Activated naive CD4-positive, alpha-beta T cell (primary cell): ENCODE measurements at places on chromosomes 7 and 10.

- no peak for DNase-seq
Measured at GRCh38 chr10:113736576-113736975, 14.9 kb upstream of the PLEKHS1 start.

DNA sequence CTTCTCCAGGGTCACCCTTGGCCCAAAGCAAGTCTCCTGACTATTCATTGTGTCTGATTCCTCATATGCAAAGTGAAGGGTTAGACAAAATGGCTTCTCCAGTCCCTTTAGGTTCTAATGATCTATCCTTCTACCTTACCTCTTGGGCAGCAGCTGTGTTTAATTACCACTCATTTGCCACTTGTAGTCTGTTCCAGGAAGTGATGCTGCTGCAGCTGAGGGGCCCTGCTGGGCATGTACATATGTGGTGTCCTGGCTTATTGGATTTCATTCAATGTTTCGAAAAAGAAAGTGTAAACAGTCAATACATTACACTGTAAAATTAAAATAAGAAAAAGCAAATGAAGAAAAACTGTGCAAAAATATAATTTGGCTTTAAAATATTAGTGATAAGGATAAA lies 36.6 kb downstream of the SCIN start:
- no peak for DNase-seq

DNA sequence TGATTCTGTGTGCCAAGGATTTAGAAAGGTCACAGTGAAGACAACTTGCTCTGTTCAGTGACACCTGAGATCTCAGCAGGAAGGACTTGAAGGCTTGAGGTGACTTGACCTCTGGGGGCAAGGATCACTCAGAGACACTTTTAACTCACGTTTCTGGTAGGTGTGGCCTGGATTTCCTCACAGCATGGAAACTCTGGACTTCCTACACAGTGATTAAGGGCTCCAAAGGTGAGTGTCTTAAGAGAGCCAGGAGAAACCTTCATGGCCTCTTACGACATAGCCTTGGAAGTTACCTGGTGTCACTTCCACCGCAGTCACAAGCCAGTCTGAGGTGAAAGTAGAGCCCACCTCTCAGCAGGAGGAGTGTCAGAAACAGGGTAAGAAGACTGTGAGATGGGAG lies 38.1 kb upstream of the ADO start:
- no peak for DNase-seq

GRCh38 chr7:68706291-68706690 lies 892.0 kb upstream of the AUTS2 start:
- DNase-seq, result no peak

DNA sequence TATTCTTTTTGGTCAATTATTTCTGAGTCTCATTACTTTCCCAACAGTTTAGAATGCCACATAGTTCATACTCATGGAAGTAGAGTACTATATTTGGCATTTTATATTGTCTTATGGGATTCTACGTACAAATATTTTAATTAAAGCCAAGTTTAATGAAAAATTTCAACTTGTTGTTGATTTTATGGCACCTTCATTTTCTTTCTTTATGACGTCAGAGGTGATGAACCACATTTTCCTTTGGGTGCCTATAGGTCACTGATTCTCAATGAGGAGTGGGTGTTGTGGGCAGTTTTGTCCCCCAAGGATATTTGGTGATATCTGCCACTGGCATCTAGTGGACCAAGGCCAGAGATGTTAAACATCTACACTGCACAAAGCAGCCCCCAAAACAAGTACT lies 1071.3 kb downstream of the NXPH1 start:
- no peak for DNase-seq

DNA sequence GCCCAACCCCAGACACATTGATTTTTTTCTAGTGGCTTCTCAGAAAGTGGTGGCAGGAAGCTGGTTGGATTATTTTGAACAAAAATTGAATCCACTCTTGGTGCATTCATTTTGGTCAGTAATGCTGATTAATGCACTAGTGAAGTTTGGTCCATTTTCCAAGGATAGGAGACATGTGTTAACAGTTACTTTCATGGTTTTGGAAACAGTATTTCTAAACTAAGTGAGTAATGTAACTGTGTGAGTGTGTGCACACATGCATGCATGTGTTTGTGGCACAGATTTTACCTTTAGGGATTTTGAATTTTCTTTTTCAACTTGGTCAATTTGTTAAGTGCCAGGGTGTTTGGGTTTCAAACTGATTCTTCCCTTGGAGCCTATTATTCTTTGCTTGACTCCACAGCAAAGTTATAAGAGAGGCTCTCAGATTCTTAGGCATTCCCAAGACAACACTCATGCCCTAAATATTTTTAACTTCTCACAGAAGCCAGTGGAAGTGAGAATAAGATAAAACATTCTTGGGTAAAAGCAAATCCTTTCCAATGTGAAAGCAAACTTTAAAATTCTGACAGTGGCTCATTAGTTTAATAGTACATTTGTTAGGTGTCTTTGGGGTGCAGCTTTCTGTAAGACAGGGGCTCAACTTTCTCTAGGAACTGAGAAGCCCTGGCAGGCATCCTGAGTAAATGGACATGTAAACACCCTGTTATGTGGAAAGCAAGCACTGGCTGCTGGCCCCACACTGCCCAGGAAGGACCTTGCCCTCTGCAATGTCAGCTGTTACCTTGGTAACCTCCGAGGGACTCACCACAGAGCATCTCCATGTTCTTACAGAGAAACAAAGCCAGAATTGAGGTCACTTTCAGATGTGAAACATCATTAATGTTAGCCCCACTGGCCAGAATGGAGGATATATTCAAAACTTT lies 68.4 kb downstream of the ASAH2B start:
- DNase-seq, result no peak

DNA sequence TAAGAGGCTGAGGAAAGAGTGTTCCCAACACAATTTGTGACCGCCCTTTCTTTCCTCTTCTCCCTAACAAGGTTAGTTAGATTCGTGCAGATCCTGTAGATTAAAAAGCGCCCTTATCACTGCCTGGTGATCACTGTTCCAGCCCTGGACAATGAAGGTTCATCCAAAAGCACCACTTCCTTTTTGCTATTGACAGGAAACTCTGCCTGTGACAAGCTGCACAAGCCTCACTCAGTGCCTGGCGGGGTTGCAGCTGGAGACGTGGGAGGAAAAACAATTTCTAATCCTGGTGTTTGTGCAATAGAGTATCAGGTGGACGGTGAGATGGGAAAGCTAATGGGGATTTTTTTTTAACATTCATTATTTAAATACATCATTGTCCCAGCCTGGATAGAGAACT lies 105.9 kb upstream of the CAV2 start:
- DNase-seq, result no peak

DNA sequence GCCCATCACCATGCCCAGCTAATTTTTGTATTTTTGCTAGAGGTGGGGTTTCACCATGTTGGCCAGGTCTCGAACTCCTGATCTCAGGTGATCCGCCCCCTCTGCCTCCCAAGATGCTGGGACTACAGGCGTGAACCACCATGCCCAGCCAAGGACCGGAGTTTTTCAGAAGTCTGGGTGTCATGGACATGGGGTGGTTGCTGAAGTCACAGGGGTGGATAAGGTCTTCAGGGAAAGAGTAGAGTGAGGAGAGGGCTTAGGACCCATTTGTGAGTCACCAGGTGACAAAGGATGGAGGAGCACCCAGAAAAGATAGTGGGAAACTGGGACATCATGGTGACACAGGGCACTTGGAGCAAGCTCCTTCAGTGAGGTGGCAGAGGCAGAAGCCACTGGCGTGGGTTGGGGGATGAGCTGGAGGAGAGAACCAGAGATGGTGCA lies 2.8 kb upstream of the GPRIN2 start:
- no peak for DNase-seq

GRCh38 chr10:18399158-18399557 lies 252.2 kb downstream of the NSUN6 start:
- no peak for DNase-seq

- no peak for DNase-seq
Measured at GRCh38 chr10:127851661-127852194, 41.0 kb downstream of the CLRN3 start.

GRCh38 chr7:30136117-30136731 lies 1.4 kb downstream of the MTURN start:
- no peak for DNase-seq
